Activated T-helper 1 cell treated with Interleukin-2 at 50 U/mL for 16 hours (primary cell): ENCODE measurements at places on chromosomes 12 and 14.

DNA sequence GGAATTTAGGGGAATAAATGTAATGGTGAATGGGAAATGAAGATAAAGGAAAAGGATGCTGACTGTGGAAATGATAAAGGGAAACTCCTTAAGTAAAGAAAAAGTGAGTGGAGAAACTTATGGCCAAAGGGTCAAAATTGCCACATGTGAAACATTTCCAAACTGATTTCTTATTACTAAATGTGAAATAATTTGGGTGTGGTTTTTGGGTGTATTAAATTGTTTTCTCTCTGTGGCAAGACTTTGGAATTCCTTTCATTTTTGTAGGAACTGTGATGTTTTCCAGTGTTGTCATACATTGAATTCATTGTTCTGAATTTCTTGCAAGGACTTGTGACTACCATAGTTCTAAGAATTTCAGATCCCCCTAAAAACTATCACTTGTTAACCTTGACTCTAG, 1891.5 kb upstream of the SEL1L start:
- no peak for DNase-seq

DNA sequence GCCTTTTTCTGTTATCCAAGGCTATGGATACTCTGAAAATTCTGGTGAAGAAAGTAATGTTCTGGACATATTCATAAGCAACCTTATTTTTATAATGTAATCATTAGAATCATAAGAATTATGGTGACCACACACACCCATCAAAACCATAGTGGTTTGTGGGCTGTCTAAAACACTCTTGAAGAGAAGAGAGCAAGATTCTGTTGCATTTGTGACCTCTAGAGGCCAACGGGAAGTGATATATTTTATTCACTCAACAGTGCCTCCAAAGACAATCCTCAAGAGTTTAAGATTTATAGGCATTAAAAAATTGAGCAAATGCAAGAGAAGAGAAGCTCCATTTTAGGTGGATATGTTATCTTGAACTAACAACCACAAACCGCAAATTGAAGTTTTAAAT, 68.5 kb upstream of the LGR5 start:
- no peak for DNase-seq

DNA sequence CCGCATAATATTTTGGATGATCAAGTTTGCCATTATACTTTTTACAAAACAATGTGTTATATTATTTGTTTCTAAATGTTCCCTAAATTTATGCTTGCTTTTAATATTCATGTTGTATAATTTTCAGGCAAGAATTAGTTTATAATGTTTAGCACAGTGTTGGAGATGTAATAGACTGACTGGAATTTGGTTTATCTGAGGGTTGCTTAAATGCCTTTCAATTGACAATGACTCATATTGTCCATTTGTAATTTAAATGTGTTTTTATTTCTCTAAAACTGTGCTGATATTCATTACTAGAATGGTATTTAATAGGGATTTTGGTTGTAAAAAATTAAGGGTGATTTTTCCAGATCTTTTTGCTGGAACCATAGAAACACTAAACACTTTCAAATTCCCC, 788.4 kb downstream of the SLC6A15 start:
- DNase-seq: no peak

GRCh38 chr14:69360438-69361108, 37.5 kb downstream of the ERH start:
- no peak for DNase-seq
